CD4-positive, alpha-beta memory T cell (primary cell): ENCODE measurements at places on chromosomes 3 and 15.

GRCh38 chr3:67875338-67875737, 220.9 kb upstream of the SUCLG2 start:
- DNase-seq: no peak

- no peak for DNase-seq
Observed at GRCh38 chr15:60933900-60934885, 294.9 kb downstream of the RORA start.

GRCh38 chr3:132421832-132422231, 4.5 kb downstream of the DNAJC13 start:
- no peak for DNase-seq

- no peak for DNase-seq
Observed at GRCh38 chr3:61774279-61774890, 213.0 kb downstream of the PTPRG start.

- no peak for DNase-seq
Observed at GRCh38 chr3:159209459-159209858, 407.6 kb downstream of the MFSD1 start.

- DNase-seq: no peak
Observed at GRCh38 chr3:39980781-39981180, 171.4 kb downstream of the MYRIP start.

GRCh38 chr3:2643606-2644005, 466.6 kb downstream of the IL5RA start:
- DNase-seq: no peak

GRCh38 chr3:123201223-123201556, 553 bp upstream of the SEC22A start:
- no peak for DNase-seq

DNA sequence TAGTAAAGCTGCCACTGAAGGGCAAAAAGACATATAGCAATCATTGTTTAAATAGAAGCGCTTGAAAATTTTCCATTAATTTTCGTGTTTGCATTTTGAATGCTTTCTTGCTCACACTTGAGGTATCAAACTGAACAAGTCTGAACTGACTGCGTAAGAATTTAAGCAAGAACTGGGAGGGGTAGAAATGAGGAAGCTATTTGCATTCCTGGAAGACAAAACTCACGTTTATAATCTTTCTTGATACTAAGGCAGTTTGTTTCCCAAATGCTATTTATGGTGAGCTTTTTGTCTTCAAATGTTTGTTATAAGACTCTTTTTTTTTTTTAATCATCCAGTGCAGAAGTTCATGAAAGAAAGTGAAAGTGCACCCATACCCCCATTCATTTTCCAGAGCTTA, 499.8 kb upstream of the TPRG1 start:
- no peak for DNase-seq

DNA sequence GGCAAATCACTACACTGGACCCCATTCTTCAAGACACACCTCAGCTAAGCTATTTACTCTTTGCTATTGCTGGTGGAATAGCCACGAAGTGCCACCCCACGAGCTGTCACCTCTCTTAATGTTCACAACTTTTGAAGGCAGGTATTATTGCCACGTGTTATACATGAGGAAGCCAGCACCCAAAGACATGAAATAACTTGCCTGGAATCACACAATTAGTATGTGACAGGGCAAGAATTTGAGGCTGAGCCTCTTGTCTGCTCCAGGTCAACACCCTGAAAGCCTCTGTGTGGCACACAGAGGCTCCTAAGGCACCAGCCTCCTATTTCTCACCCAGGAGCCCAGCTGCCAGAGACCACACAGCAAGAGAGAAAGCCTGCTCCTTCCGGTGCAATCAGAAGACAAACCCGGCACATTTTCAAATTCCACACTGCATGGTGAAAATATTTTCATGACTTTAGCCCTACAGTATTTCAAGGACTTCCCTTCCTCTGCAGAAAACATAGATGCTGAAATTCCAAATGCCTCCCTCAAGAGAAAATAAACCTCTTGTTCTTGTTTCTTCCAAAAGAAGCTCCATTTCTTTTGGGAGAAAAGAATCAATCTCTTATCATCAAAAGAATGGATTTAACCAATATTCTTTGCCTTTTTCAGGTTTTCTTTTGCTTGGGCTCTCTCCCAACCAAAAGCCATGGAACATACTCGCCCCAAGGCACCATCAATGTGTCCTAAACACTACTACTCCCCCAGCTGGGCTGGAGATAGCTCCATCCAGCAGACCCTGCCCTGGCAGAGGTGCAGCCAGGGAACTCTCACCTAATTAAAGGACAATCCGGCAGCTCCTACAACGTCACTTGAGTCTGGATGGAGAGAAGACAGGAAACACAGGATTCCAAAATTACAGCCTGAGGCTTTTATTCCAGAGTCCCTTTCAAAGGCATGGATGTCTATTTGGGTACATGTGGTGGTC, 84.7 kb upstream of the THBS1 start:
- no peak for DNase-seq

GRCh38 chr3:116579840-116580239, 129.7 kb upstream of the TUSC7 start:
- no peak for DNase-seq

GRCh38 chr15:60912984-60913697, 316.0 kb downstream of the RORA start:
- DNase-seq: no peak

DNA sequence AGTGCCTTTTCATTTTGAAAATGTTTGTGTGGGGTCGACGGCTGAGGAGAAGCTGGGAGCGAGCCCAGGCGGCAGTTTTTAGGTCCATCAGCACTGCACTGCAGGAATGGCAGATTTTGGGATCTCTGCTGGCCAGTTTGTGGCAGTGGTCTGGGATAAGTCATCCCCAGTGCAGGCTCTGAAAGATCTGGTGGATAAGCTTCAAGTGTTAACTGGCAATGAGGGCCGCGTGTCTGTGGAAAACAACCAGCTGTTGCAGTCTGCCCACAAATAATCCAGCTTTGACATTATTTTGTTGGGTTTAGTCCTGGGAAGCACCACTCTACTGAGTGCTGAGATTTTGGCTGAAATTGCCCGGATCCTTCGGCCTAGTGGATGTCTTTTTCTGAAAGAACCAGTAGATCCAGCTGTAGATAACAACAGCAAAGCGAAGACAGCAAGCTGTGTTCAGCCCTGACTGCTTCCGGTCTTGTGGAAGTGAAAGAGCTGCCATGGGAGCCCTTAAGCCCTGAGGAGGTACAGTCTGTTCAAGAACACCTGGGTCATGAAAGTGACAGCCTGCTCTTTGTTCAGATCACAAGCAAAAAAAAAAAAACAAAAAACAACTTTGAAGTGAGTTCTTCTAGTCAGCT, 13.1 kb upstream of the ANP32A start:
- peak; percentile 53 for DNase-seq

DNA sequence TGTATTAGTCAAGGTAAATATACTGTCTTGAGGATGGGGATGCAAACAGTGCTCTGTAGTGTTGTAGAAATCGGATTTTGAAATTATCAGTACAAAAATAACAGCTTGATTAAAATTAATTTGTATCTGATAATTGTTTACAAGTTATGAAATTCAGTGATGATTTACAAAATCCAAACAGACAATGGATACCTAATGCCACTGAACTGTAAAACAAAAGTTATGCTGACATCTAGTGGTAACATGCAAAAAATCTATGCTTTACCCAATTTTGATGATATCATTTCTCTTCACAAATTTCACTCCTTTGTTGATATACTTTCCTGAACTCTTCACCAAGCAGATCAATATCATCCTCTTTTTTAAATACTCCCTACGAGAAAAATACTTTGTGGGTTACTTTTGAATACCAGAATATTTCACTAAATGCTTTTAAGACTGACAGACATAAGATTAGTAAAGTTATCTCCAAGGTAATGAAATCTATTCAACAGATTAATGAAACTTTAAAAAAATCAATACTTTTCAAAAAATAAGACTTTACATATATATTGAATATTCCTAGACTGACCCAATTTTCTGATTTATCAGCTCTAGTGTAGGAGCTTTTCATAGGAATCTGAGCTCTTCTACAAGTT, 36.0 kb downstream of the MNS1 start:
- DNase-seq: peak; percentile 18
